Activated T-helper 1 cell treated with anti-CD3 and anti-CD28 coated beads, Interleukin-2, amount 50 U/mL, for 16 hours (primary cell): ENCODE measurements at places on chromosomes 5 and 9.

- no peak for DNase-seq
Measured at GRCh38 chr9:104866191-104866590, 61.8 kb downstream of the ABCA1 start.

GRCh38 chr5:168002116-168002515, 289.3 kb upstream of the WWC1 start:
- no peak for DNase-seq

DNA sequence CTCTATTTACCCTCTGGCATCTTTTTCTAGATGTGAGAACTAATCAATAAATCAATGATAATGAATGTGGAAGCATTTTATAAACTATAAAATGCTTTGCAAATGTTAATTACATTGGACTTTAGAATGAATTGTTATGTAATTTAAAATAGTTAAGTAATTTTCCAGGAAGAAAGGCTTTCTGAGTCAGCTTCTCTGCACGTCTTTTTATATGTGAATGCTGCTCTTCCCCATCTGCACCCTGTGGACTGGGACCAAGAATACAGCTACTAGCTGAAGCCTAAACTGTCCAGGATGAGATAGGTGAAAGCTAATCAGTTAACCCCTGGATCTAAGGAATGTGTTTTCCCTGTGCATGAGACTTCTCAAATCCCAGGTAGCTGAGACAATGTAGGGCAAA, 292.9 kb downstream of the NR3C1 start:
- no peak for DNase-seq

DNA sequence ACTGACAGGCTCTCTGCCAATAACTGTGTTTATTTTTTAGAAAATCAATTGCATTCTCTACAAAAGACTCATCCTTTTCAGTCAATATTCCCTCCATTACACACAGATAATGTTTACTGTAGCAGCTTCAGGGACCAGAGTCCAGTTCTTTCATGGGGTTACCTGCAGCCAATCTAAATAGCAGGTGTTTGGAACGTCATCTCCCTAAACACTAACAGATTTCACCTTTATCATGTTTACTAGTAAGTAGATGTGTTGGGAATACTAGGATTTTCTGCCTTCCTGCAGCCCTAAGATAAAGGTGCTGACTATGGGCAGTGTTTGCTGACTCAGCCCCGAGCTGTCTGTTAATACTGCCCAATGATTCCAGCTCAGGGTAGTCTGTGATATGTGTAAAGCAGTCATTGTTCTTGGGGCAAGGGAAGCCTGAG, 447.0 kb downstream of the KIF4B start:
- no peak for DNase-seq

DNA sequence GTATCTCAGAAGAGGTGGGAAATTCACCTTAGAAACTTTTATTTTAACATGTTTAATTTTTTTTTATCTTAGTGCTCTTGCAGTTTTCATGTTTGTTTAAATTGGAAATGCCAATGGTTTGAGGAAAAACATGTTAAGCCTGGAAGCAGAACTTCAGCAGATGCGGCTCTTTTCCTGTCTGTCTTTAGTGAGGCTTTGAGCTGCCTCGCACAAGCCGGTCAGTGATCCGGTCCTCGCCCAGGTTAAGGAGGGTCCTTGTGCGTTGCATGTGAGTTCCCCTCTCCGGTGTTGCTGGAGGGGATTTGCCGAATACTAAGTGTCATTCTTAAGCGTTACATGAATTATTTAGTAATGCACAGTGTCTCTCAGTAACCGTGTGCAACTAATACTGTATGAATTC, 9.4 kb upstream of the PLEKHG4B start:
- DNase-seq: no peak

GRCh38 chr9:126615791-126616447, 2.2 kb downstream of the LMX1B start:
- no peak for DNase-seq

- no peak for DNase-seq
Measured at GRCh38 chr5:111719773-111720172, 37.2 kb downstream of the NREP start.

DNA sequence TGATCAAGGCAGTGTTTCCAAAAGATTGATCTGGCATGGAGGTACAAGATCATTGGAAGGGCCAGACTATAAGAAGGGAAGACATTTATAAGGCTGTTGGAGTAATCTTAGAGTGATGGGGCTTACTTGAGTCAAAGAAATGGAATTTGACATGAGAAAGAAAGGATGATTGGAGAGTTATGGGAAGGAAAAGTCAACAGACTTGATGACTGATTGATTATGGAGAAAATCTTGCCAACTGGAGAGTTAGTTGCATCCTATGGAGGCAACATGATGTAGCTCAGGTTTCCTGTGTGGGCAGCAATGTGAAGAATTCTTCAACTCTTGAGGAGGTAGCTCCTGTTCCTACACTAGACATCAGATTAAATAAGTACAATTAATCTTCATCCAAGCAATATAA, 10.9 kb upstream of the MAST4 start:
- DNase-seq: no peak

DNA sequence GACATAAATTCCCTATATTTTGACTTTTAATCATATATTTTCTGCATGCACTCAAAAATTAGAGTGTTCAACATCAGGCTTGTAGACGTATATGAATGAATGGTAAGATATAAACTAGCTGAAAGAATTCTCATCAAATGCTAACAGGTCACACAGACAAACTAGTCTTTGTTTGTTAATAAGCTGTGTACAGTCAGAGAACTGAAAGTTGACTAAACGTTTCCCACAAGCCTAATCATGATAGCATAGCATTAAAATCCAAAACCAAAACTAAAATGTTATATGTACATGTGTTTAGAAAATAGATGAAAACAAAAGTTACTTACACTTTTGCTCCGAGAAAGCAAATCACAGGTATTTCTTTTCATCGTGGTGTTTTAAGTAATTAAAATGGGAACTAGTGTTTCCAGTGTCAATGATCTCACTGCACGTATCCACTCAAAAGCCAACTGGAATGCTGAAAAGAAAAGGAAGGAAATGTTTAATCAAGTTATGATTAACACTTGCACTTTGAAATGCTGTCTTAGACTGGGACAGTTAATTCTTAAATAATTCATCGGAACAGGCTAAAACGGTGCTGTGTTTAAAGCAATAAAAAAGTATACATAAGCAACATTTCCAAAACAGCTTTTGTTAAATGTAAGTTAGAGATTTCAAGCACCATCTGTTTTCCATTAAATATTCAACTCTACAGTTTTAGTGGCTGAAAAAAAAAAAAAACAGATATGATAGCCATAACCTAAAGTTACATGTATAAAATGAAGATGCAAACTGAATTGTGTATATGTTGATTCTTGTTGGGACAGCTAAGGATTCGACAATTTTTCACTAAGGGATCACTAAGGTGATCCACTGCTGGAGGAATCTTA, 291.9 kb upstream of the PDE4D start:
- no peak for DNase-seq

- DNase-seq: no peak
Measured at GRCh38 chr5:57113481-57113880, 60.4 kb upstream of the GPBP1 start.

GRCh38 chr5:204966-205670, 12.8 kb downstream of the CCDC127 start:
- no peak for DNase-seq

DNA sequence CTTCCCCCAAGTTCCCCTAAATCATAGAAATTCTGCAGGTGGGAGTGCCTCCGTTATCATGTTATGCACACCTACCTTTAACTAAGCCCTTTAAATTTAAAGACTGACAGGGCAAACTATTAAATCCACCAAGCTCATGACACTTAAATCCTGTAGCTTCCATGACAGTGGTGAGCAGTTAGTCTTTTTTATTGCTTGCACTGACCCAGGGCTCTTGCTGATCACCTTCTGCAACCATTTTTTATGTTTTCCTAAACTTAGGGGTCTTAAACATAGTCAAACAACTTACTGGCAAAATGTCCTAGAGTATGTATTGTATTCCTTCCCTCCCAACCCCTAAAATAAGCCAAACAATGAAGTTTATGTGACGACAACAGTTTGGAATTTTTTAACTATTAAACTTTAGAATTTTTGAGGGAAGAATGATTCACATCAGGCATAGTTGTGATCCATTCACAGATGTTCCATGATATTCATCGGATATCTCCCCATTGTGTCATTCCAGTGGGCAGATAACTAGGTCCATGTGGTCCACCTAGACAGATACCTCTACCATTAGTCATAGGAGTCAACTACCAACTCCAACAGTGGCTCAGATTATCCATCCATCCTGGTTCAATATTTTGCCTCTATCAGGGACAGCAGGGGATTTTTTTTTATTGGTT, 283.1 kb downstream of the ADAMTS6 start:
- DNase-seq: no peak

DNA sequence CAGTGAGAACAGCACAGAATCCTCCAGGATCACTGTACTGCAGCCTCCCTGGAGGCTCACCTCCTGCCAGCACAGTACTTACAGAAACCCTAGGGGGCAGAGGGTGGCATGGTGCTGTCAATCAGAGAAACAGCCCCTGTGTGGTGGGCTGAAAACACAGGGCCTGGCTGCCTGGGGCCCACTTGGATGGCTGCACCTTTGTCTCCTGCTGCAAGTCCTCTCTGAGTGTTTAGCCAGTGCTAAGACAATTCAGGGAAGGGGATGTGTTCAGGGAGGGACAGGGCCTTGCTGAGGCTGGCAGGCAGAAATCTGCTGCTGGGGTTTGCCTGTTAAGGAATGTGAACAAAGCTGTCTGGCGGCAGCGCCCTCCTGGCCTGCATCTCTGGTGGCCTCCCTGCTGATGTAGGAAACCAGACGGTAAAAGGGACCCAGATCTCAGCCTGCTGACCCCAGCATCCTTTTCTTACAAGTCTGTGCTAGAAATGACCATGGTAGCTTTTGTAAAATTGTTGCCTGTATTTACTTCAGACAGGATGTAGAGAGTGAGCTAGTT, 39.5 kb downstream of the PRRC2B start:
- DNase-seq: no peak
